ENCODE measurements at places on chromosomes 5 and 9.

GRCh38 chr5:128116445-128116844 is 32.9 kb downstream of the SLC12A2 start:
- no peak for DNase-seq

- DNase-seq, result peak; percentile 53
Measured at GRCh38 chr9:127608104-127608966, 3.7 kb upstream of the STXBP1 start.

GRCh38 chr9:19441730-19442129 is 32.9 kb downstream of the ACER2 start:
- DNase-seq, result no peak

GRCh38 chr5:178532236-178532635 is 58.0 kb downstream of the COL23A1 start:
- no peak for DNase-seq

DNA sequence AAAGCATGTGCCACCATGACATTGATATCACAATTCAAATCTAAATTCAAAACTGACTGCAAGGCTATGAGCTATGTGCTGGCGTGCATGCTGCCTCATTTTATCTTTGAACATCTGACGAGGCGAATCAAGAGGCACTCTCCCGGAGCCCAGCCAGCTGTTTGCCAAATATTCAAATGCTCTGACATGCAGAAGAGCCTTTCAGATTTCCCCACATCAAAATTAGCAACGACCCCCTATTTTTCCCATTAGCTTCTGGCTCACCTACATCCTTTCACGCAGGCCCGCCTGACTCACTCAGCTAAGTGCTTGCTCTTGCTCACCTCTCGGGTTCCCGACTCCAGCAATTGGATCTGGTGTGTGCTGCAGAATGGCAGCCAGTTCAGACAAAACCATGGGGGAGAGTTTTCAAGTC is 159.0 kb downstream of the NR2F1-AS1 start:
- DNase-seq, result no peak

DNA sequence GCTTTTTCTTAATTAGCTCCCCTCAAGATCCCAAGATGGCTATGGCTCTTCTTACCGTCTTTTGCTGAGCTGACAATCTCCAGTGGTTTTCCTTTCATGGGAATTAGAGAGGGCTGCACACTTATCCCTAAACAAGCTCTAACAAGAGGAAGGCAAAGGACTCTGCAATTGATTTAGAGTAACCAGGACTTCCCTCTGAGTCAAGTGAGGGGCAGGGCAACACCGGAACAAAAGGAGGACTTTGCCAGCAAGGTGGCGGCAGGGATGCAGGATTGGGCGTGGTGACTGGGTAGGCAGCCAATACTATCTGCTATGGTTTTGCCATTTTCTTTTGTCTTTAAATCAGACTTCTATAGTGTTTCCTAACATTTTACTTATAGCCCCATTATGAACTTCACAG is 9.8 kb downstream of the SLC44A1 start:
- DNase-seq, result no peak

DNA sequence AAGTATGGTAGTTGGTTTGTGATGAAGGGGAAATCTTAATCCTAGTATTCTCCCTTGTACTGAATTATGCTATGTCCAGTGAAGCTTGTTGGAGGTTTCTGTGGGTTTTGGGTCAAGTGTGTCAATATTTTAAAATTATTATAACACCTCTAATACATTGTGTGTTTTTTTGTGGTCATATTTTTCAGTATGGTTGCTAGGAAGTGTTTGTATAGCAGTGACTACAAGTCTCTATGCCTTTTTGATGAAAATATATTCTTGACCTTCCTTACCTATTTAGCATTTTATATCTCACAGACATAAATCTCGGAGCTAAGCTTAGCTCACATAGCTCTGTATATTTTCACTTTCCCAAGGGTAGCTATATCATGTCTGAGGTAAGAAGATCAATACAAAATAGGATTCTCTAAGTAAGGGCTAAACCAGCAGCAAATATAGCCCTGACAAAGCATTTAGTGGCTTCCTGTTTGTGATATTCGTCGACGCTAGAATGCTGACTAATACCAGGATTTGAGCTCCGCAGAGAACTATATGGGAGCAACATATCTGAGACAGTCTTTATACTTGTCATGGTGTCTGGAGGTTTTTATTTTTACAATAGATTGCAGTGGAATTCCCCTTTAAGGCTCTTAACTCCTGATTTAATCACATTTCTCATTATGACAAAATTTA is 82.3 kb downstream of the MACIR start:
- no peak for DNase-seq
